ENCODE measurements at places on chromosomes 7 and 10.
A peak's percentile ranks its signal among the peaks of the same experiment; 100 is the strongest.

GRCh38 chr7:69934144-69934903 is 336.0 kb downstream of the AUTS2 start:
- no peak for DNase-seq

DNA sequence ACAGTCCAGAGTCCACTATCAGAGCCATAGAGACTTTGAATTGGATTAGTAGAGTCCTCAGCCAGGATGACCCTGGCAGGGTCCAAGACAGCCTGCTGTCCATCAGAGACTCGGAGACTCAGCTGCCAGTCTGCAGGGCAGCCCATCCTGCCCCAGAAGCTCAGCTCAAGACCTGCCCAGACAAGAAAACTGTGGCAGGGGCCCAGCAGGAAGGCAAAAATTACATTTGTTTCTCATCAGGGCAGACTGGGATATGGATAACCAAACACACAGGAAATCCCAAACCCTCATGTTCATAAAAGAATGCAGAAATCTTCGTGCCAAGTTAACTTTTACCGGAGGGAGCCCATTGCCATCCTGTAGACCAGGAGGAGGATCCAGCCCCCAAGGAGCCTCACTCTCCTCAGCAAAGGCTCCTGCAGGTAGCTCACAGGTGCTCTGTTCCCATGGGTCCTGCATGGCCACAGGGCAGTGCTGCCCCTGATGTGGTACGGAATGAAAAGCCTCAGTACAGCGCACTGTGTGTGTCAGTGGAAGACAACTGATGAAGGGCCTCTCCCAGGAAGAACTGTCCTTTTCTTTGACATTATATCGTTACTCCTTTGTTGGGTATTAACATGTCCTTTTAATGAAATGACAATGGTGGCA is 222.2 kb downstream of the KCNMA1 start:
- DNase-seq, result no peak

- DNase-seq, result no peak
Measured at GRCh38 chr10:100531761-100532160, 2.1 kb upstream of the NDUFB8 start.

- no peak for DNase-seq
Measured at GRCh38 chr7:48408731-48409130, 237.5 kb downstream of the ABCA13 start.

- no peak for DNase-seq
Measured at GRCh38 chr10:27514243-27514642, 10.1 kb downstream of the RAB18 start.

GRCh38 chr10:28113202-28113601 is 114.3 kb upstream of the ODAD2 start:
- no peak for DNase-seq

- DNase-seq, result no peak
Measured at GRCh38 chr7:66604198-66604597, 24.5 kb upstream of the KCTD7 start.

DNA sequence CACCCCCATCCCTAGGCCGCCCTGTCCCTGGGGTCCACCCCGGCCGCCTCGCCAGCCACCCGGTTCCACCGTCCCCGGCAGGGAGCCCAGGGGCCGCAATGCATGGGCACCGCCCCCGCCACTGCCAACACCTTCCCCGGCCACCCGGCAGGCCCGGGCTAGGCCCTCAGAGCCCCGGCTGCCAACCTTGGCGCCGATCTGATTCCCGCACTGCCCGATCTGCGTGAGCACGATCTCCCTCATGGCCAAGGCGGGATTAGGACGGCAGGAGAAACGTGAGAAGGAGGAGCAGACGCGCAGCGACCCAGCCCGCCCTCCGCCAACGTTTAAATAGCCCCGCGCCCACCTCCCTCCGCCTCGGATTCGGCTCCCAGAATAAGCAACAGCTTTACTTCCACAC is at the start of gene TUBB8:
TUBB8 (minus strand) TSS at position 301 of the 400 bp plus-strand sequence; CDS start at position 243, 58 bp downstream.
- DNase-seq, result no peak

GRCh38 chr10:8350250-8350967 is 295.9 kb downstream of the GATA3 start:
- DNase-seq, result no peak

DNA sequence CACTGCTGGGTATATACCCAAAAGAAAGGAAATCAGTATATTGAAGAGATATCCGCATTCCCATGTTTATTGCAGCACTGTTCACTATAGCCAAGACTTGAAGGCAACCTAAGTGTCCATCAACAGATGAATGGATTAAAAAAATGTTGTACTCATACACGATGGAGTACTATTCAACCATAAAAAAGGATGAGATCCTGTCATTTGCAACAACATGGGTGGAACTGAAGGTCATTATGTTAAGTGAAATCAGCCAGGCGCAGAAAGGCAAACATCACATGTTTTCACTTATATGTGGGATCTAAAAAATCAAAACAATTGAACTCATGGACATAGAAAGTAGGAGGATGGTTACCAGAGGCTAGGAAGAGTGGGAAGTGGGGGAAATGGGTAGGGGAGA is 19.3 kb downstream of the NRCAM start:
- no peak for DNase-seq

GRCh38 chr7:73738220-73738611 is 386 bp downstream of the ABHD11 start:
- peak; percentile 49 for DNase-seq

- no peak for DNase-seq
Measured at GRCh38 chr7:130881091-130881798, 147.2 kb upstream of the KLF14 start.

DNA sequence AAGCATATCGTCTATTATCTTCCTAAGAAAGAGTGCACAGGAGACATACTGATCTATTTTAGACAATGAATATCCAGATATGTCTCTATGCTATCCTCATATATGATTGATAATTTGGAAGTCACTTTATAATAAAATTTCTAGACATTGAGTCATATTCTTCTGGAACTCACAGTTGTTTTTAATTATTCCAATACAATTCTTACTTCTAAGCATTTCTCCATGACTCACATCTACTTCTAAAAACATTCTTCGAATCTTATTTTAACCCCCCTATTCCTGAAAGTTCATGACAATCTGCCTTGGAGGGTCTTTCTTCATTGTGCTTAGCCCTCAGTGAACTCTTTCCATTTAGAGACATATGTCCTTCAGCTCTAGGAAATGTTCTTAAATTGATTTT is 368.1 kb downstream of the MDFIC start:
- DNase-seq, result no peak

All from CD4-positive, alpha-beta T cell treated with Interferon gamma for 1 hour (primary cell).